Sigmoid colon (tissue), 7 donors: ENCODE measurements at places on chromosomes 2 and 18.
A peak's percentile ranks its signal among the peaks of the same experiment; 100 is the strongest.

DNA sequence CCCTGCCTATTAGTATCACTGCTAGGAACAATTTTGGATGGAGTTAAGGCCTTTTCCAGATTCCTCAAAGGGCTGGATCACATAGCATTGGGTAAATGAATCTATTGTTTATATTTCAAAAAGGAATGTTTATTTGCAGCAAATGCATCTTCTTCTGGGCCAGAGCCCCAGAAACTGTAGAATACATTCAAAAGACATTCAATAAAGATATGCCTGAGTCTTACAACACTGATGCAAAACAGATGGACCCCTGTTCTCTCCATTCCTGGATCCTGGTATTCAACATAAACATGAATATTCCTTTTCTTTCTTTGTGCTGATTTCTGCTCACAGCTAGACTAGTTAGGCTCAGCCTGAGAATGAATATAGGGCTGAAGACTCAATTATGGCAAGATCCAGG is 227.2 kb upstream of the KLHL29 start:
- no peak for DNase-seq

DNA sequence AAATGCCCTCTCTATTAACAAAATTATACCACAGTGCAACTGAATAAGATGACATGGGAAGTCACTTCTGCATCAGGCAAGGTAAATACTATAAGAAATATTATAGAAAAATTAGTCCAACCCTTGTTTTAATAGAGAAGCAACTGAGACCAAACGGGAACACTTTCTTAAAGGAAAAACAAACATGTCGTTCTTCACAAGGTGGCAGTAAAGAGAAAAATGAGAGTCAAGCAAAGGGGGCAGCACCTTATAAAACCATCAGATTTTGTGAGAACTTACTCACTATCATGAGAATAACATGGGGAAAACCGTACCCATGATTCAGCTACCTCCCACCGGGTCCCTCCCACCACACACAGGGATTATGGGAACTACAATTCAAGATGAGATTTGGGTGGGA is 481.7 kb upstream of the CRIM1 start:
- no peak for DNase-seq

DNA sequence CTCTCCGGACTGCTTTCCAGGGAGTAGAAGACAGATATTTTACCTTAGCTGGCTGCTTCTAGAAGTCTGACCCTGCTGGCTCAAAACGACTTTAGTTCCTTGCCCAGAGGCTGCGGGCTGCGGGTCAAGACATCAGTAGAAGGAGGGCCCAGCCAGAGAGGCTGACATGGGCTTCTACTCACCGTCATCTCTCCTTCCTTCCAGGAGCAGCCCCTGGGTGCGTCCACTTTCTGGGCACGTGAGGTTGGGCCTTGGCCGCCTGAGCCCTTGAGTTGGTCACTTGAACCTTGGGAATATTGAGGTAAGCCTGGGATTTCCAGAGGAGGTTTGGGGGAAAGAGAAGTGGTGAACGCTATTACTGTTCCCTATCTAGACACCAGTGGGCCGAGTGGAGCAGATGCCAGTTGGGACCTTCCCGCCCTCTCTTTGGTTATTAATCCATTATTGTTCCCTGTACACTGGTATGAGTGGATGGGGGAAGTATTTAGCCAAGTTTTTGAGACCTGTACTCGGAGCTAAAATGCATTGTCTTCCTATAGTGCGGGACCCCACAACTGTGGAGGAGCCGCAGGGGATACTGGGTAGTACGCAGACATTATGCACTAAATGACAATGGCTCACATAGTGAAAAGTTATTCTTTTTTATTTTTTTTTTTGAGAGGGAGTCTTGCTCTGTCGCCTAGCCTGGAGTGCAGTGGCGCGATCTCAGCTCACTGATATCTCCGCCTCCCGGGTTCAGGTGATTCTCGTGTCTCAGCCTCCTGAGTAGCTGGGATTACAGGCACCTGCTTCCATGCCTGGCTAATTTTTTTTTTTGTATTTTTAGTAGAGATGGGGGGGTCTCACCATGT is 26.3 kb upstream of the CASP8 start:
- DNase-seq = no peak

DNA sequence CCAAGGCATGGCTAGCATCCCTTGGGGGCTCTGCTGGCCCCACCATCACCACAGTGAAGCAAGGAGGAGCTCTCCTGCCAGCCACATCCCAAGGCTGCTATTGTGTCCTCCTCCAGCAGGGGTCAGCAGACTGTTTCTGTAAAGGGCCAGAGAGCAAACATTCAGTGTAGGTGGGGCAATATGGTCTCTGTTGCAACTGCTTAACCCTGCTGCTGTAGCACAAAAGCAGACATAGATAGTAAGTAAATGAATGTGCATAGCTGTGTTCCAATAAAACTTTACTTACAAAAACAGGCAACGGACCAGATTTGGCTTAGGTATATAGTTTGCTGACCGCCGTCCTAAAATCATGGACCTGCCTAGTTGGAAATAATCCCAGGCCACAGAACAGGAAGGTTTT is 36.4 kb upstream of the ZBTB7C start:
- peak; percentile 77 for DNase-seq

- DNase-seq = no peak
These were observed 8.0 kb downstream of the ME2 start for GRCh38 chr18:50886929-50887328.

GRCh38 chr2:43175020-43175441 is 51.4 kb downstream of the ZFP36L2 start:
- no peak for DNase-seq

GRCh38 chr2:67974559-67975430 is 88.0 kb downstream of the C1D start:
- no peak for DNase-seq

DNA sequence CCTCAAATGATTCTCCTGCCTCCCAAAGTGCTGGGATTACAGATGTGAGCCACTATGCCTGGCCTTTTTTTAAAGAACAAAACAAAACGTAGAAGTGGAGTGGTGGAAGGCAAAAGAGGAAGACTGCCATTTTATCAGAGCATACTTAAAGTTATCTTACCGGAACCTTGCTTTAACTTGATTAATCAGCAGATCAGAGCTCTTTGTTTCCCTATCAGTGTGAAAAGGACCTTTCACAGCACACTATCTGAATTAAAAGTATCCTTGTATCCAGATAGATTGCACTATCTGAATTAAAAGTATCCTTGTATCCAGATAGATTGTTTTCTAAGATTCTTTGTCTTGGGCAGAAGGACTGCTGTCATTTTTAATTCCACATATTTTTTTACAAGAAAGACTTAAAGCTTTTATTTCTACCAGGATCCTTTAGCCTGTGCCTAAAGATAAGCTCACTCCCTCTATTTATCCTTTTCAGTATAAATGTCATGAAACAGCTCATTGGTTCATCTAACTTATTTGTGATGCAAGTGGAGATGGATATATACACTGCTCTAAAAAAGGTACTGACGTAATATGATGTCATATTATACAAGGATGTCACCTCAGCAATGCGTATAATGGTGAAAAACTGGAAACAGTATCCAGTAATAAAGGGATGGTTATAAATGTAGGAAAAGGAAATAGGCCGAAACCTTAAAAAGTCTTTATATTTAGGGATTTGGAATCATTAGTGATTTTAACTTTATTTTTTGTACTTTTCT is 17.8 kb downstream of the GMCL1 start:
- DNase-seq = no peak

DNA sequence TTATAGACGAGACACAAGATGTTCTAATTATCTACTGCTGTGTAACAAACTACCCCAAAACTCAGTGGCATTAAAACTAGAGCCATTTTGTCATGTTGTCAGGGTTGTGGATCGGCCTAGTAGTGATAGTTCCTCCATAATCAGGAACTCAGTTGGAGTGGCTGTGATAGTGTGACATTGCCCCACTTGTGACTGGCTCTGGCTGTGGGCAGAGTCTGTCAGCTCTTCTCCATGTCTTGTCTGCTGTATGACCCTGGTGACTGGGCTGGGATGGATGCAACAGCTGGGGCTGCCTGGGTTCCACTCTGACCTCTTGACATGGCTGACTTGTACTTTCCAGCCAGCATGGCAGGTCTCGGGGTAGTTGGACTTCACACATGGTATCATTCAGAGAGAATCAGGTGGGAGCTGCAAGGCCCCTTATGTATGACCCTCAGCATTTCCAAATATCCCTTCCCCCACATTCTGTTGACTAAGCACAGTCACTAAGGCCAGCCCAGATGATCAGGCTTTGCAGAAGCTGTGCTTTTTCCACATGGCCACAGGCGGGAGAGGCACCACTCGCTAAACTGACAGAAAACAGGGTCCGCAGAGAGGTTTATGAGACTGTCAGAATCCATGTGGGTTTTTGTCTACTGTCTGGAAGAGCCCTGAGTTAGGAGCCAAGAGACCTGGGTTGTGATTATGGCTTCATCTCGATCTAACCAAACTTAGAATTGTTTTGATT is 50.3 kb downstream of the SETBP1 start:
- no peak for DNase-seq

- no peak for DNase-seq
These were observed 106.9 kb upstream of the CD302 start for GRCh38 chr2:159904959-159905305.
